ENCODE measurements at places on chromosomes 5 and 9.

- no peak for DNase-seq
Observed at GRCh38 chr5:42779083-42779482, 22.5 kb downstream of the CCDC152 start.

DNA sequence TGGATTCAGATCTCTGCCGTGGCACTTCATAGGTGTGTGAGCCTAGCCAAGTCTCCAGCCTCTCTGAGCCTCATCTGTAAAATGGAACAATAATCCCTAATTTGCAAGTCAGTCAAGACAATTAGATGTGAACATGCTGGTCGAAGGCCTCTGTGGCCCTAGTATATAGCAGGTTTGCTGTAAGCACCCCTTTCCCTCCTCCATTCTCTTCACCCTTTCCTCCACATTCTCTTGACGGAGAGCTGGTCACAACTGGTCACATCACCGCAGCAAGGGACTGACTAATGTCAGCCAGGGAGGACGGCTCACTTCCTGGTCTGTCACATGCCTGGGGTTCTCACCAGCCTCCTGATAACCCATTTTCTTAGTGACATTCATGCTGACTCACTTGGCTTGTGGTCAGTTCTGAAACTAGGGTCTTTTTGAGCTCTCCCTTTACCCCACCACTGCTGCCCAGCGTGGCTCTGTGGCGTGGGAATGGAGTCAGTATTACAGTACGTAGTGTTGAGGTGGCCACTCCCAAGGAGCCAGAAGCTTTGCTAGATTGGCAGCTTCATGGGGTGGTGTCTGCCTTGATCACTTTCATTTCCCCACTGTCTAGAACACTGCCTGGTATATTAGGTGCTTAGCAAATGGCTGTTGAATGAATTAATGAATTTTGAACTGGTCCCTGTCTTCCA lies 47.8 kb downstream of the ERGIC1 start:
- DNase-seq: no peak

GRCh38 chr5:8590959-8591358 lies 722.0 kb downstream of the MTRR start:
- DNase-seq: no peak

- DNase-seq: no peak
Observed at GRCh38 chr5:73625372-73625943, 538 bp upstream of the ARHGEF28 start.

GRCh38 chr5:93723005-93723404 lies 18.4 kb downstream of the POU5F2 start:
- peak; percentile 85 for DNase-seq

- no peak for DNase-seq
Observed at GRCh38 chr9:128587453-128587852, 35.1 kb downstream of the SPTAN1 start.

- DNase-seq: no peak
Observed at GRCh38 chr5:76755779-76756637, 40.1 kb downstream of the F2R start.

- DNase-seq: no peak
Observed at GRCh38 chr9:107973451-107973850, 483.9 kb upstream of the KLF4 start.

Data from NCI-H82 (cell line).